ENCODE measurements at places on chromosomes 16 and 17. TPM values are rescaled to one million over a fixed set of nuclear protein-coding genes. Genes with fewer than 3 reads are reported as not detected.

SLC47A2 gene
- total RNA-seq: not detected

GRIN2A gene
- total RNA-seq: 0.08 TPM

MFAP4 gene
- not detected for total RNA-seq

TPSD1 gene
- not detected for total RNA-seq

LCAT gene
- total RNA-seq: 4.7 TPM

SHISA6 gene
- not detected for total RNA-seq

OR3A3 gene
- not detected for total RNA-seq

CPPED1 gene
- 6.2 TPM for total RNA-seq

PRSS27 gene
- 0.64 TPM for total RNA-seq

CHST5 gene
- 0.16 TPM for total RNA-seq

RUSF1 gene
- 74.7 TPM for total RNA-seq

CCL15 gene
- not detected for total RNA-seq

CCL4L2 gene
- not detected for total RNA-seq

NPIPB6 gene
- 2.0 TPM for total RNA-seq

PLA2G10 gene
- total RNA-seq: not detected

CCL5 gene
- not detected for total RNA-seq

SLC47A1 gene
- 5.3 TPM for total RNA-seq

ZP2 gene
- total RNA-seq: not detected

PPY gene
- not detected for total RNA-seq

RAP1GAP2 gene
- 21.9 TPM for total RNA-seq

PRR15L gene
- not detected for total RNA-seq

NEUROD2 gene
- total RNA-seq: not detected

PDPR gene
- 24.7 TPM for total RNA-seq

YPEL3 gene
- 16.7 TPM for total RNA-seq

TBC1D3B gene
- total RNA-seq: 2.1 TPM

MRPL27 gene
- total RNA-seq: 107 TPM

SSTR5 gene
- total RNA-seq: not detected

MAF gene
- 6.0 TPM for total RNA-seq

Measured in A375 (cell line).